ENCODE measurements at places on chromosomes 7 and 10. TPM values are rescaled to one million over a fixed set of nuclear protein-coding genes. Genes with fewer than 3 reads are reported as not detected.
A peak's percentile ranks its signal among the peaks of the same experiment; 100 is the strongest.

DNA sequence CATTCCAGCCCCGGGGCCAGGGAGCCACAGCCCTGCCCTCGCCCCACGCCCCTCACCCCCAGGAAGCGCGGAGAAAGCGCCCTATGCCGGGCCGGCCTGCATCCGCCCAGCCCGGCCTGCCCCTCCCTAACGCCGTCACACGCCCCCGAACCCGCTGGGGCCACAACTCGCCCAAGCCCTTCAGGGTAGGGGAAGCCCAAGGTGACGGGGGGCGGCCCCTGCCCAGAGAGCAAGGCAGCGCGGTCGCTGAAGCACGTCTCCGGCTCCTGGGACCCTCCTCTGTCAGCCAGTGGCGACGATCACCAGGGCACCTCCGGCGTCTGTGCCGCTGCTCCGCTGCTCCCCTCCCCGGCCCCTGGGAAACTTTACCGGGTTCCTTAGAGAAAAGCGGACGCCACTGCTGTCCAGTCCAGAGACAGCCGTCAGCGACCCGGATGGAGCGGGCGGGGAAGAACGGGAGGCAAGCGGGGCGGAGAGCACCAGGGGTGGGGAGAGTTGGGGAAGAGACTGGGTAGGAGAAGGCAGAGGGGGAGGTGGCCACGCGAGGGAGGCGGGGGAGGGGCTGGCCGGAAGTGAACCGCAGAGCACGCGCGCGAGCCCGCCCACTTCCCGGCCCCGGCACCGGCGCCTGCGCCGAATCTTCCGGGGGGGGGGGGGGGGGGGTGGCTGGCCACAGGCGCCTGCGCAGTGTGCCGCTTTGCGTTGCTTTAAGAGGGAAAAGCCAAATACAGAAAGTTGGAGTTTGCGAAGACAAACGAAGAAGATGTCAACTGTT lies at the start of gene HERC4:
Gene HERC4 (minus strand): TSS at position 509 of the 775 bp plus-strand sequence. CDS start 2,175 bp downstream, outside the sequence.
- peak; percentile 68 for DNase-seq

Gene RAMP3
- 13.9 TPM for polyA plus RNA-seq

DNA sequence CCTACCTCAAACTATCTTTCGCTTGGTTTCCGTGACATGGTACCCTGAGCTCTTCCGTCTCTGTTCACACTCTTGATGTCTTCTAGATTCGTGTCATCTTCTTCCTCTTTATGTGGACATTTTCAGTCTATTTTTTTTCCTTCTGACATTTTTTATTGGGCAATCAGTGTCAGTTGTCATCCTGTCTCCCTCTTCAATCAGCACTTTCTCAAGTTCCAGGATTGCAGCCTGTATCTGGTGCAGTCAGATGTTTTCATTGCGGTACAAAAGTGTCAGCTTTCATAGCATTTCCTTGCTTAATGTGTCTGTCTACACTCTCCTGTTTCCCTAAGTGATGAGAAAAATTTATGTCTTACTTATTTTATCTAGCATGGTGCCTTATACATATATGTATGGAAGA lies 51.1 kb upstream of the ETV1 start:
- DNase-seq, result no peak

Gene MYL10
- 0.35 TPM for polyA plus RNA-seq

Gene MIOS
- polyA plus RNA-seq, result 47.7 TPM

GRCh38 chr7:151923097-151923876 lies 33.0 kb upstream of the GALNTL5 start:
- no peak for DNase-seq

Gene CFAP58
- 0.54 TPM for polyA plus RNA-seq

- no peak for DNase-seq
These were observed 41.8 kb downstream of the STK32C start for GRCh38 chr10:132265890-132266496.

Gene SLC18A3
- polyA plus RNA-seq, result not detected

Gene HOXA5
- polyA plus RNA-seq, result 73.7 TPM

DNA sequence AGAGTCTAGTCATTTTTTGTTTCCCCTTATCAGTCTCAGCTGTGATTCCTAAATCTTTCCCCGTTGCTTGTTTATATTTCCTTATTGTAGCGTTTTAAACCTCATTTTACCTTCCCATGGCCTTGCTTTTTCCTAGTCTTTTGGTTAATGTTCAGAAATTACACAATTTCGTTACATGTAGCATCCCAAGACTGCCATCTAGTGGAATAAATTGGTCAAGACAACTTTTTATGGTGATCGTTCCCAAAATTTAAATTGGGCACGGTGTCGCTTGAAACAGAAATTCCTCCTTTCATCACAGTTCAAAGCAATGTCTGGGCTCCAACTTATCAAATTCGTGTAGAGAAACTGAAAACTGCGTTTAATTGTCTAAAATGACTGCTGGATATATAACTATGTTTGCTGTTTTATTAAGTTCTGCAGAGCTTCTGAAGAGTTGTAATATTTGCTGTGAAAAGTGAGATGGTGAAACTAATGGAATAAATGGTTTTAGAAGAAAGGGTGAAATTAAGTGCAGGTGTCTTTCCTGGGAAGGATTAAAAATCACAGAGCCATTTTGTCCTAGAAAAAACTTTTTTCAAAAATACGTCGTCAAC lies 370.2 kb downstream of the PHF14 start:
- DNase-seq, result no peak

- no peak for DNase-seq
These were observed 416.0 kb downstream of the PLXDC2 start for GRCh38 chr10:20232079-20232705.

DNA sequence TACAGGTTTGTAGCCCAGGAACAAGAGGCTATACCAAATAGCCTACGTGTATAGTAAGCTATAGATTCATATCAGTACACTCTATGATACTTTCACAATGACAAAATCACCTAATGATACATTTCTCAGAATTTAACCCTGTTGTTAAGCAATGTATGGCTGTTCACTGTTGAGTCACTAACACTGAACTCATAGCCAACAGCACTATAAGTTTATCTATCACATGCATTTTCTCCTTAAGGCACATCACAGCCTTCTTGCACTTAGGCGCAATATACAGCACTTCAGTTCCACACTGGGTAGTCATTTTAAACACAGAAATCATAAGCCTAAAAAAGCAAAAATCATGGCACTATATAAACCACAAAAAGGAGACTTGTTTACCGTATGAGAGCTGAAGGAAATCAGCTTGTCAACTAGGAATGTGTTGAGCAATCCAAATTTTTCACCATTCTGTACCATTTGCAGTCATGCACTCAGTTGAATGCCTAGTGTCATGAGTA lies 45.6 kb downstream of the ZNF438 start:
- DNase-seq, result no peak

- DNase-seq, result no peak
These were observed 46.5 kb downstream of the INHBA start for GRCh38 chr7:41656366-41656765.

- DNase-seq, result no peak
These were observed 1.6 kb downstream of the C1GALT1 start for GRCh38 chr7:7183838-7184463.

DNA sequence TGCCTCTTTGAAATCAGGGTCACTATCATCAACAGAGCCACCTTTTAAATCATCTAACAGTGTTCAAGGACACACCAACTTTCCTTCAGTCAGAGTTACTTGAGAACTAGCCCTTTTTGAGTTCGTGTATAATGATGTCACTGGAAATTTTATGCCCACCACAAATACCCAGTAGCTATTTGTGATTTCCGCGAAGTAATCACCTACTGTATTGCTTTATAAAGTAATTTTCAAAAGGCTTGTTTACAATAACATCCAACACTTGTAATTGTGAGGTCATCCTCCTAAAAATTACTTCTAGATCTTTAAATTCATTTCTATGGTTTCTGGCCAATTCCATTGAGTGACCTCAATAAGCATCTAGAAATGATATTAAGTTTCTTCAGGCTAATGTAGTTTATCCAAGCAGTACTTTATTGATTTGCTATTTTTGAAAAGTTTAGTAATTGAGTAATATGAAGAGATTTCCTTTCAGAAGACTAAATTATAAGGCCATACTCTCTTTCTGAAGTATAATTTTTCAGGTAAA lies 12.8 kb downstream of the TRDMT1 start:
- DNase-seq, result no peak

GRCh38 chr7:125375942-125376341 lies 446.3 kb upstream of the POT1 start:
- no peak for DNase-seq

DNA sequence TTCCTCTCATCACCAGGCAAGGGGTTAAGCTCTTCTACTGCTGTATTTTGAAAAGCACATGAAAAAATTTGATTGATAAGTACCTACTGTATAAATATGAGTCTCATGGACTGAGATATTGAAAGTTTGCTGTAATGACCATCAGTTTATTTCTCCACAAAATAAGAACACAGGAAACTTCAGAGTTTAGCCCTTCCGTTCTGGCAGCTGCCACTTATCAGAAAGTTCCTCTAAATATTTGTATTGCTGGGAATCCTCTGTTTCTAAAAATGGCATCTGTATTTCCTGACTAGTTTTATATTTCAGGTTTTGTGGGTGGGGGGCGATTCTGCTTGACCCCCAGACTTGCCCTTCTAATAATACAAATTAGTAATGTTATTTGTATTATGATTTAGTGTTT lies 92.0 kb downstream of the LYZL2 start:
- no peak for DNase-seq

DNA sequence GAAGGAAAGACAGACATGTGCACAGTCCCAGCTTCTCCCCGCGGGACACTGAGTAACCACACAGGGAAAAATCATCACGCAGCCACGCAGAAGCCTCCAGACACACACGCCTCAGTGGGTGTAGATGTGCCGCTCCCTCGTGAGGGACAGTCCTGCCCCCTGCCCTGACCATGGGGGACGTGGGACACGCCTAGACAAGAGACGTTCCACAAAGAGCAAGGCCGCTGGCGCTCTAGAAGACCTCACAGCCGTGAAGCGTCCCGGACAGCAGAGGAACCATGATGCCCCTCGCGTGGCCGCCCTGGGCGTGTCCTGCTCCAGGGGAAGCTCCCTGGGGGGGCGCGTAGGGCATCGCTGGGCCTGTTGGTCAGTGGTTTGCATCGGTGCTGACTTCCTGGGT lies 210.8 kb downstream of the DNAJB6 start:
- DNase-seq, result no peak

DNA sequence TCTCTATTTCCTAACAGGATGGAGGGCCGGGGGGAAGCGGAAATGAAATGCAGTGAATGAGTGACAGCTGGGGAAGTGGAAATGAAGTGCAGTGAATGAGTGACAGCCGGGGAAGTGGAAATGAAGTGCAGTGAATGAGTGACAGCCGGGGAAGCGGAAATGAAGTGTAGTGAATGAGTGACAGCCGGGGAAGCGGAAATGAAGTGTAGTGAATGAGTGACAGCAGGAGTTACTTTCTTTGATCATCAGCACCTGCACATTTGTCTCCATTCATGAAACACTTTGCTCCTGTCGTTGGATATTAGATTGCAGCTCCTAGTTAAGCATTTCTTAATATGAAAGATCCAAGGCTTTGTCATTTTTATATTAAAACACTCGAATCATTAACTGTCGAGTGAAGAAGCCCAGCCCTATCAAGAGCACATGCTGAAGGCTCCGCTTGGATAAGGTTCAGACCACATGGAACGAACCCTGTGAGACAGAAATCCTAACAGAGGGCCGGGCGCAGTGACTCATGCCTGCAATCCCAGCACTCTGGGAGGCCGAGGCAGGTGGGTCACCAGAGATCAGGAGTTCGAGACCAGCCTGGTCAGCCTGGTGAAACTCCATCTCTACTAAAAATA lies 406.0 kb upstream of the ADARB2 start:
- DNase-seq, result no peak

Gene CDHR1
- polyA plus RNA-seq, result 0.53 TPM

DNA sequence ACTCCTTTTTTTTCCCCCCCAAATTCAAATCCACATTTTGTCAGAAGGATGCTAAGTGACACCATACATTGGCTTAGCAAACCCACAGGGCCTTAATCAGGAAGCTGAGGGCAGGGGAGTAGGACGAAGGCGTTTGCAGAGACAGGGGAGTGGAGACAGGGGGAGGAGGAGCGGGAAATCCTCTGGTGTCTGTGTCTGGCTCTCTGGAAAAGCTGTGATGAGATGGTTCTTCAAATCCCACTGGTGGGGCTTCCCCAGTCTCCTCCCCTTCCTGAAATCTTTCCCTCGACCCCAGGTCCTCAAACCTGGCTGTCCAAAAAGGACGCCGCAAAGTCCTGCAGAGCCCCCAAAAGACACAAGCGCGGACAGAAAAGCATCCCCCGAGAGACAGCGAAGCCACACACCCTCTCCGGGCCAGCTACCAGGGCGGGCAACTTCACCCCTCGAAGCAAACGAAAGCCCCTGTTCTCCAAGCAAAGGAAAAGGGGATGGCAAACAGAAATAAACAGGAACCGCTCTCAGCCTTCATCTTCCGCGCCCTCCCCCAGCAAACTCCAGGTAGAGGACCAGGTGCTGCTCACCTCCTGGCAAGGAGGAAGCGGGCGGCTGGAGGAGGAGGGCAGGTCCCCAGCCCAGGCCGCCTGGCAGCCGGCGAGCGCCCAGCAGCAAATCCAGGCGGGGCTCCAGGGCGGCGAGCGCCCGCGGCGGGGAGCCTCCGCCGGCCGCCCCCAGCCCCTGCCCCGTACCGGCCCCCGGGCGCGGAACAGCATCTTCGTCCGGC lies 520 bp downstream of the ELAPOR2 start:
- DNase-seq, result peak; percentile 2

- no peak for DNase-seq
These were observed 205.2 kb upstream of the PDE1C start for GRCh38 chr7:32275216-32276009.

DNA sequence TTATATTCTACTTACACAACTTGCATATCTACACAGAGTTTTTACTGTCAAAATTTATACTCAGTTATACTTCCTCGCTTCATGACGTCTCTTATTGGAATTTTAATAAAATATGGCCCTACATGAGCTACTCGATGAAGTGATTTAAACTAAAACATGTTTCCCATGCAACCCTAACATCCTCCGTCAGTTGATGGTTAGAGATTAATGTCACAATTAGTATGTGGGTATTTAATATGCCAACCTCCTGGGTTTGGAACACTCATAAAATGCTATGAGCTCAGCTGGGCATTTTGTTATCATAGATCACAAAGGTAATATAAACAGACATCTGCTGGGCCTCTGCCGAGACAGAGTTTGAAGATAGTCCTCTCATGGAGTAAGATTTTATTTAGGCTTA lies 66.5 kb downstream of the GNAT3 start:
- DNase-seq, result no peak

- DNase-seq, result no peak
These were observed 1.8 kb upstream of the FOXI2 start for GRCh38 chr10:127735156-127735555.

- no peak for DNase-seq
These were observed 112.7 kb downstream of the ICA1 start for GRCh38 chr7:8149222-8149621.

DNA sequence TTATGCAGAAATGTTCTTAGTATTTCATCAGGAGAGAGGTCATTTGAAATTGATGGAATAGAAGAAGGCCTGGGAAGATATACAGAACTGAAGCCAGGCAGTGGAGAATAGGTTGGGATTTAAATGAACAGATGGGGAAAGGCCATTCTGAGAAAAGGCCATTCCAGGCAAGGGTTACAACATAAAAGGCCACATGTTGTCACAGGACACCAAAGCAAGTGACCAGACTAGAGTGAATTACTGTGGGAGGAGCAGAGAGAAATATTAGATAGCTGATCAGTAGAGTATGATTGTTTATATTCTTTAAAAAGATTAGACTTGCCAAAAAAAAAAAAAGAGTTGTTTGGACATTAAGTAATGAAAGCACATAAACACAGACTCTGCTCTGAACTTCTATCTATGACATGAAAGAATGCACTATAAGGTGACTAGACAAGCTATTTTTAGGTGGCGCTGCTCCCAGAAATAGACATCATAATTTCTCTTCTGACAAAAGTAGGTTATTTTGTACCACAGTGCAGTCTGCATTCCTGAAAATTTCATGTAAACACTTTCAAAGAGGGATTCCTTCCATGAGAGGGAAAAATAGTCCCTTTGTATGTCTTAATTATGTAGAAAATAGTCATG lies 55.2 kb upstream of the DKK1 start:
- no peak for DNase-seq

GRCh38 chr7:102129636-102130370 lies 156.9 kb upstream of the SH2B2 start:
- no peak for DNase-seq

Gene STOX1
- 11.7 TPM for polyA plus RNA-seq

Data from right renal cortex interstitium (tissue), 3 donors.